ENCODE measurements at places on chromosomes 3 and 15.

- no peak for DNase-seq
Observed at GRCh38 chr3:17059989-17060550, 175.3 kb downstream of the PLCL2 start.

DNA sequence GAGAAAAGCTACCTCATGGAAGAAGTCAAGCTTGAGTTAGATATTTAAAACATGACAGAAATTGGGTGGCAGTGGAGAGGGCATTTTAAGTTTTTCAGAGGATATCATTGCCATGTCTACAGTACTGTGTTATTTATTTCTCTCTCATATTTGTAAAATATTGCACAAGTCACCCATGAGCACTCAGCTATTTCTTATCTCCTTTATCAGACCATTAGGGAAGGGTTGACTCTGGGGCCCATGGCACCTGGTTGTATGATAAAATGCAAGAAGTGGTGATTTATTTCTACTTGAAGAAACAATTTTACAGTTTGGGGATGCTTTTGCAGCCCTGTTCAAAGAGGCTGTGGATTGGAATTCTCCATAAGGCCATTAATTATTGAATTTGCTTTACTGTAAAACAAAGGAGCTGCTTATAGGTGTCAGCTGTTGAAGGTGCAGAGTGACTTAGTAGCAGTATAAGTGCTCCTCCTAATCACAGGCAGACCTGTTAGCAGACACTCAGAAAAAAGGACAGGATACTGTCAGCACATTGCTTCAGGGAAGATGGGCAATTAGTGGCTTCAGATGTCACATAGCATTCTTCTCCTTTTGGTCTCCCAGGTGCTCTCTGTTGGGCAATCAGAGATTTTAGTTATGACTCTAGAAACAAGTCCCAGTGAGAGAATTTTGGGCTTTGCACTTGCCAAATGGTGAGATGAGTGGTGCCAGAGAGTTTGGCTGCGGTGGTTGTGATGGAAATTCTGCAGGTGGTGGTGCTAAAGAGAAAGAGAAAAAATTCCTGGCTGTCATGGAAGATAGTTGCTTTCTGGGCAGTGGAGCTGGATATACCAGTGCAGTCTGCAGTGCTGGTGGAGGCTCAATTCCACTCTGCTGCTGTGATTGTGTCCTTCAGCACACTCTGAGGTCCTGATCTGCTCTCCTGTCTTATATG is 129.7 kb upstream of the ROPN1 start:
- no peak for DNase-seq

DNA sequence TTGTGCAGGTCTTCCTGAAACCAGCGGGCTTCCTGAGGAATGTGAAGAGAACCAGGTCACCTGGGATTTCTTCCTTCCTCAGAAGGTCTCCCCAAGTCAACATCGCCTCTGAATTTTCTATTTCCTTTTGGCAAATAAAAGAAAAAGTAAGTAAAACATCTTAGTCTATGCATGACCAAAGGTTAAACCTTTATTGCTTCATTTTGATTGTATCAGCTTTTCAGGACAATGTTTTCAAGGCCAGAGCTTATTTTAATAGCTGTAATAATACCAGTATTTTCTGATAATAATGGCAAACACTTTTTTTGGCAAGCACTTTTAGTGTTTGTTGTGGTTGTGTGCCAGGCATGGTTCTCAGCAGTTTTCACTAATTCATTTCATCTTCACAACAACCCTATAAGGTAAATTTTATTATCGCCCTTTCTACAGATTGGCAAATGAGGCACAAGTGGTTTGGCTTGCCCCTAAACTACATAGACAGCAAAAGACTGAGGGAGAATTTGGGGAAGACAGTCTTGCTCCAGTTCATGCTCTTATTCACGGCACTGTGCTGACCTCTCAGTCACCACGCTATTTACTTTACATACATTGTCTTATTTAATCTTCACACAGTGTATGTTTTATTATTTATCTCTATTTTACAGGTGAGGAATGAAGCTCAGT is 110.4 kb downstream of the RPL22L1 start:
- DNase-seq = no peak

- no peak for DNase-seq
Observed at GRCh38 chr15:32091505-32092380, 61.4 kb downstream of the CHRNA7 start.

- DNase-seq = no peak
Observed at GRCh38 chr3:31226346-31226745, 306.4 kb upstream of the STT3B start.

GRCh38 chr3:186930641-186931531 is 560 bp downstream of the ST6GAL1 start:
- DNase-seq = no peak
